ENCODE measurements at places on chromosomes 11 and 22. TPM values are rescaled to one million over a fixed set of nuclear protein-coding genes. Genes with fewer than 3 reads are reported as not detected.
A peak's percentile ranks its signal among the peaks of the same experiment; 100 is the strongest.

OR5B2 gene
- not detected for total RNA-seq

POU2AF1 gene
- 0.59 TPM for total RNA-seq

GNAZ gene
- 2.2 TPM for total RNA-seq

MMP11 gene
- total RNA-seq, result 0.33 TPM

H19 gene
- 238 TPM for total RNA-seq

PTS gene
- 11.3 TPM for total RNA-seq

DNA sequence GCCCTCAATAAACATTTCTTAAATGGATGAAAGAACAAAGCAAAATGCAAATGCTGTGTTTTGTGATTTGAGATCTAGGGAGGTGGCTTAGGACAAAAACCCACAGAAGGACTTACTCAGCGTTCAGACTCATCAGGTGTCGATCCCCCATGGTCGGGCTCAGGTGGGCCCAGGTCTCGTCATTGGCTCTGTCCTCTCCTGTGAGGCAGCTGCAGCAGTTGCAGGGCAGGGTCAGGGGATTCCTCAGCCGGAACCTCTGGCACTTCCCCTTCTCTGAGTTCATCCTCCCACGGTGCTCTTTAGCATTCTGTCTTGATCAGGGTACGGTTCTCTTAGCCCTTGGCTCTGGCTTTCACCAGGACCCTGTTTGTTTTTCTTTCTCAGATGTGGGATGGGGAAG is 14.0 kb upstream of the ACR start:
- H3K36me3 ChIP-seq, result peaks cover 39% of the 10 kb centered on the region
- H3K27ac ChIP-seq, result no peak overlapping the region
- H3K4me1 ChIP-seq, result peaks cover 5% of the 10 kb centered on the region
- DNase-seq, result no peak

GRCh38 chr11:1031121-1031899 is 5.2 kb downstream of the MUC6 start:
- H3K27me3 ChIP-seq, result no peaks in the 10 kb centered on the region
- no peak overlapping the region for H3K27ac ChIP-seq
- no peak overlapping the region for H3K4me3 ChIP-seq
- no peaks in the 10 kb centered on the region for H3K4me1 ChIP-seq

GRCh38 chr11:66187453-66187852 is 81.0 kb upstream of the RAB1B start:
- H3K4me1 ChIP-seq, result no peaks in the 10 kb centered on the region
- DNase-seq, result no peak
- H3K36me3 ChIP-seq, result no peaks in the 10 kb centered on the region
- no peak overlapping the region for H3K4me3 ChIP-seq
- no peaks in the 10 kb centered on the region for H3K27me3 ChIP-seq

GRCh38 chr11:17476317-17477083 is at the start of gene ABCC8:
TSS of gene ABCC8 (minus strand) at chr11:17476845. CDS start at chr11:17476776, 69 bp downstream.
- H3K27me3 ChIP-seq, result peaks cover 2% of the 10 kb centered on the region
- H3K27ac ChIP-seq, result no peak within 1 kb of the TSS
- H3K4me3 ChIP-seq, result no peak within 1 kb of the TSS
- no peaks in the 10 kb centered on the region for H3K4me1 ChIP-seq
- H3K36me3 ChIP-seq, result no peaks in the 10 kb centered on the region

DNA sequence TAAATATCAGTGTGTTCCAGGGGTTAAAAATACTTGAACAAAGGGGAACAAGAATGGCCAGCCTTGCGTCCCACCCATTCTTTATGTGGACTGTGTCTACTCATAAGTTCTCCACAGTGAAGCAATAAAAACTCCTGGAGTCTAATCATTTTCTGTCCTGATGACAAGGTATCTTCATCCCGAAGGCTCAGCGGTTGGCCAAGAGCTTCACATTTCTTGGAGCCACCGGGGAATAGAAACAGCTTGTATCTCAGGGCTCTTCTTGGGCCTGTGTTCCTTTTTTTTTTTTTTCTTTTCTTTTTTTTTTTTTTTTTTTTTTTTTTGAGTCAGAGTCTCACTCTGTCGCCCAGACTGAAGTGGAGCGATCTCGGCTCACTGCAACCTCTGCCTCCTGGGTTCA is 36.8 kb upstream of the ADORA2A start:
- H3K27ac ChIP-seq, result no peak overlapping the region
- no peaks in the 10 kb centered on the region for H3K27me3 ChIP-seq
- no peak for DNase-seq
- H3K4me1 ChIP-seq, result no peaks in the 10 kb centered on the region

DNA sequence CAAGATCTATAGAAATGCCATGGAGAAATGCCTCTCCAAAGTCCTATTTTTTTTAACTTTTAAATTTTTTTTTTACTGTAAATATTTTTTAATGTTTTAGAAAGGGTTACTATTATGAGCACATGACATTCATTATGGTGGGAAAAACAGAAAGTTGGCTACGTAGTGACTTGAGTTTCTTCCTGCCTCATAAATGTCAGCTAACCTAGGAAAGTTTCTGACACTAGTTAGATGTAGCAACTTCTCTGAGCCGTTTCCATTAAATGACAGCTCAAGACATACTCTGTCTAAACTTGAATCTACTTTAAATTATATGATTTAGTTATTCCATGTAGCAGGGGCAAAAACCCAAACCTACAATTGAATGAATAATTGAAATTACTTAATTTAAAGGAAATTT is 18.4 kb upstream of the CTSC start:
- no peak overlapping the region for H3K27ac ChIP-seq
- no peaks in the 10 kb centered on the region for H3K27me3 ChIP-seq
- no peak for DNase-seq
- no peaks in the 10 kb centered on the region for H3K4me1 ChIP-seq
- no peaks in the 10 kb centered on the region for H3K36me3 ChIP-seq
- no peak overlapping the region for H3K4me3 ChIP-seq

DNA sequence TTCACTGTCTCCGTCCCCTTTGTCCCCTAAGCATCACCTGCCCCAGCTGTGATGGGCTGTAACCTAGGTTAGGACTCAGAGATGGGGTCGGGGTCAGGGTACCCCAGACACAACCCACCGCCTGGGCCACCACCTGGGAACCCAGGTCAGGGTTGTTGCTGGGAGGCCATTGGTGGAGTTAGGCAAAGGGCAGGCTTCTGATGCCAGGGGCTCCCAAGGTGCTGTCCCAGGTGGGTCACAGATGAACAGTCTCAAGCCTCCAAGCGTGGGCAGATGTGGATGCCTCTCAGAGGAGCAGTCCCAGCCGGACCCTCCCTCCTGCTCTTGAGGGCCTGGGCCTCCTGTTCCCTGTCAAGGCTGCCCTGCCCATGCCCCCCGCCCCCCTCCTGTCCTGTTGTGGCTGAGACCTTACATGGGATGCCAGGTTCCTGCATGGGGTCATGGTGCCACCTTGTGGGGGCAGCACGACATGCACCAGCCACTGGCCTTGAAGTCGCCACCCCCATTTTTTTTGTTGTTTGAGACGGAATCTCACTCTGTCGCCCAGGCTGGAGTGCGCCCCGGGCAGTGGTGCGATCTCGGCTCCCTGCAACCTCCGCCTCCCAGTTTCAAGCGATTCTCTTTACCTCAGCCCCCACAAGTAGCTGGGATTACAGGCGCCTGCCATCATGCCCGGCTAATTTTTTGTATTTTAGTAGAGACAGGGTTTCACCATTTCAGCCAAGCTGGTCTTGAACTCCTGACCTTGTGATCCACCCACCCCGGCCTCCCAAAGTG is 12.1 kb downstream of the GATD1 start:
- H3K27ac ChIP-seq, result no peak overlapping the region
- H3K36me3 ChIP-seq, result peaks cover 15% of the 10 kb centered on the region
- peaks cover 8% of the 10 kb centered on the region for H3K4me1 ChIP-seq

DNA sequence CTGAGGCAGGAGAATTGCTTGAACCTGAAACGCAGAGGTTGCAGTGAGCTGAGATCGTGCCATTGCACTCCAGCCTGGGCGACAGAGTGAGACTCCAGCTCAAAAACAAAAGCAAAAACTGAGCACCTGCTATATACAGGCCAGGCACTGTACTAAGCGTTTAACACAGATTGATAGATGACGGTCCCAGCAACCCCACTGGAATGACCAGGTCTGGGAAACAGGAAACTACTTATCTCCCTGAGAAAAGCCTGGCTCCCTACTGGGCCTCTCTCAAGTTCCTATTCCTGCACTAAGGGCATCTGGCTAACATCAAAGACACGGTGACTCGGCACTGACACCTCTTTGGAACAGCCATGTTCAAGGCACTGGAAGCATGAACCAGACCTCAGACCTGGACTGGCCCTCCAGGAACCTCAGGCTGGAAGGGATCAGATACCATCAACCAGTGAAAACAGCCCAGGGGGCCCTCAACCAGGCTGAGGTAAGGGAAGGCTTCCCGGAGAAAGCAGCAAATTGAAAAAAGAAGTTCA is 16.6 kb downstream of the ARAP1 start:
- H3K27ac ChIP-seq, result peak overlapping the region; percentile 5
- no peaks in the 10 kb centered on the region for H3K36me3 ChIP-seq
- peaks cover 4% of the 10 kb centered on the region for H3K4me1 ChIP-seq
- DNase-seq, result no peak
- H3K27me3 ChIP-seq, result no peaks in the 10 kb centered on the region

GRCh38 chr11:18617688-18618341 is 16.3 kb downstream of the SPTY2D1 start:
- H3K36me3 ChIP-seq, result peaks cover 14% of the 10 kb centered on the region
- no peak overlapping the region for H3K4me3 ChIP-seq
- peaks cover 9% of the 10 kb centered on the region for H3K4me1 ChIP-seq

GRCh38 chr11:73715541-73715940 is 45.3 kb downstream of the RAB6A start:
- H3K4me3 ChIP-seq, result no peak overlapping the region
- H3K4me1 ChIP-seq, result no peaks in the 10 kb centered on the region
- no peaks in the 10 kb centered on the region for H3K27me3 ChIP-seq

- H3K27me3 ChIP-seq, result no peaks in the 10 kb centered on the region
- H3K4me1 ChIP-seq, result no peaks in the 10 kb centered on the region
- DNase-seq, result no peak
- peaks cover 2% of the 10 kb centered on the region for H3K36me3 ChIP-seq
- H3K4me3 ChIP-seq, result no peak overlapping the region
Measured at GRCh38 chr22:36767035-36767775, 8.7 kb downstream of the IFT27 start.

GRCh38 chr11:62295504-62295903 is 3.4 kb downstream of the SCGB1D4 start:
- H3K27me3 ChIP-seq, result peaks cover 10% of the 10 kb centered on the region
- no peaks in the 10 kb centered on the region for H3K36me3 ChIP-seq
- H3K4me3 ChIP-seq, result no peak overlapping the region

DNA sequence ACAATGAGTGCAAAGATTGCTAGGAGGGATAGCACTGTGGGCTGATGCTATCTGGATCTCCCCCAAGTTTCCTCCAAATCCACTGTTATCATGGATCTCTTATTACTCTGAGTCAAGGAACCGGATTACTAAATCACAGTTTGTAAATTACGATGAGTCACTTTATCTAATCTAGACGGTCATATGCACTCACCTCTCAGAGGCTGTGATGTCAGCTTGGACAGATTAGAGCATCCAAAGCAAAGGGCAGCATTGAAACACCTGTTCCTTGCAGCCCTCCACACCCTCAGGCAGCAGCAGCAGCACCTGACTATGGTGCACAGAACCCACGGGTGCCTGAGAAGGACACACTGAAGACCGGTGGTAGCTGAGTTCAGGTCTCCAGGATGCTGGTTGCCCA is 14.0 kb upstream of the POU2AF1 start:
- H3K27ac ChIP-seq, result no peak overlapping the region
- H3K36me3 ChIP-seq, result no peaks in the 10 kb centered on the region
- H3K4me3 ChIP-seq, result no peak overlapping the region

DNA sequence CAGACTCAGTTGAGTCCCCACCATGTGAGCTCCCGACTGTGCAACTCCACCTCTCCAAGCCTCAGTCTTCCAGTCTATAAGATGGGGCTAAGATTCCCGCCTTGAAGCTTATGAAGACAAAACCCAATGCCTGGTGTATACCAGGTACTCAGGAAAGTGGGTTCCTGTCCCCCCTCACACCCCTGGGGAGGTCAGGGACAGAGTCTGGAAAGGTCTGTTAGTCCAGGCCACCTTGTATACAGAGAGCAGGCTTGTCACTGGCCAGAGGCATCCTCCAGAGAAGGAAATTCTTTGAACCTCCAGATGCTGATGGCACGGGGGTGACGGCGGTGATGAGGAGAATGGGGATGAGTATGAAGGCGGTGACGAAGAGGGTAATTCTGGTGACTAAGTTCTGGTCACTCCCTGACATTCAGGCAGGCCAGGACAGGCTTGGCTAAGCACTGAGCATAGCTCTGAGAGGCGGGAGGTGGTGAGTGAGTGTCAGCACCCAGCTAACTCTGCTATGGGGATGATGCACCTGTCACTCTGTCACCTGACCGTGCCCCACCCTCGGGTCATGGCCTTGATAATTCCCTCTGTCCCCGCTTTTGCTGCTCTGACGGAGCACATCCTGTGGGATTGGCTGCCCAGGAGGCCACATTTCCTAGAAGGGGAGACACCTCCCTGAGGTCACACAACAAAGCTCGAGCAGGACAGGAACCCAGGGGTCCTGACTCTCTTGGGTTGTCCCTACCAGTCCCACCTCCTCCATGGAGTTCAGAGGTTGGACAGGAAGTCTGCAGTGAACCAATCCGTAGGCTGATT is 30.9 kb upstream of the CSNK1E start:
- H3K36me3 ChIP-seq, result no peaks in the 10 kb centered on the region
- no peak overlapping the region for H3K27ac ChIP-seq
- no peak overlapping the region for H3K4me3 ChIP-seq
- no peak for DNase-seq
- no peaks in the 10 kb centered on the region for H3K4me1 ChIP-seq

- H3K27me3 ChIP-seq, result no peaks in the 10 kb centered on the region
- no peak overlapping the region for H3K4me3 ChIP-seq
- H3K36me3 ChIP-seq, result no peaks in the 10 kb centered on the region
- no peak overlapping the region for H3K27ac ChIP-seq
Measured at GRCh38 chr11:64451856-64452255, 92.9 kb downstream of the RPS6KA4 start.

DNA sequence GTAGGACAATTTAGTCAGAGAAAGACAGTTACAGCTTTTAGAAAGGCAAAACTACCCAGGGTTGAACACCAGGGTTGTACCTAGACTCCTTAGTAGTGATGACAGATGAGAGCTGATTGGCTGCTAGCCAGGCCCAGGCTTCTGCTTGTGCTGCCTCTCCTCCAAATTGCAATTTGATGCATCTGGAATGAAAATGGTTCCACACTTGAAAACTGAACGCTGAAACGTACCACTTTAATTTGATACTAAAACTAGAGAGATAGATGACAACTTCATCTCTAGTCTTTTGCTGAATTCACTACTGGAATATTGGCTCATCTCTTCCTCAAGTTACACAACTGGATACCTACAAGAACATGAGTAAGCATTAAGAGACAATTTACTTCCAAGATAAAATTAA is 19.2 kb upstream of the FNBP4 start:
- DNase-seq, result no peak
- peaks cover 52% of the 10 kb centered on the region for H3K36me3 ChIP-seq
- H3K27me3 ChIP-seq, result no peaks in the 10 kb centered on the region
- H3K4me3 ChIP-seq, result no peak overlapping the region

DNA sequence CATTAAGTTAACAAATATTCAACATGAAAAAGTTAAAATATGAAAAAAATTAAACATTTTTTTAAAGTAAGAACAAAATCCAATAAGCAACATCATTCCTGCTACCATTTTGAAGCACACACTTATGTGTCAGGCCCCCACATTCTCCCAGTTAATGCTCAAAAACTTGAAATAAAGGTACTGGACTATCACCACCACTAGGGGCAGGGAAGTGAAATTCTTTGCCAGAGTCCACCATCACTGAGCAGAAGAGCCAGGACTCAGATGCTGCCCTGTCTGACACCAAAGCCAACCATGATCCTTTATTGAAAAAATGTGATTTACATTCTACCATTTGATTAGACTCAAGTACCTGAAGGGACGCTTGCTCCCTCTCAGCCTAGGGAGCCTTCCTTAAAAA is 39.1 kb downstream of the PITPNB start:
- H3K36me3 ChIP-seq, result peaks cover 10% of the 10 kb centered on the region
- no peak overlapping the region for H3K27ac ChIP-seq
- H3K27me3 ChIP-seq, result no peaks in the 10 kb centered on the region
- DNase-seq, result no peak
- H3K4me1 ChIP-seq, result peaks cover 41% of the 10 kb centered on the region

- peaks cover 16% of the 10 kb centered on the region for H3K4me1 ChIP-seq
- H3K36me3 ChIP-seq, result no peaks in the 10 kb centered on the region
- no peak overlapping the region for H3K4me3 ChIP-seq
Measured at GRCh38 chr11:1746956-1747752, 3.2 kb downstream of the IFITM10 start.

Data from liver (tissue), 10 donors.